ENCODE measurements at places on chromosomes 5 and 9.
A peak's percentile ranks its signal among the peaks of the same experiment; 100 is the strongest.

DNA sequence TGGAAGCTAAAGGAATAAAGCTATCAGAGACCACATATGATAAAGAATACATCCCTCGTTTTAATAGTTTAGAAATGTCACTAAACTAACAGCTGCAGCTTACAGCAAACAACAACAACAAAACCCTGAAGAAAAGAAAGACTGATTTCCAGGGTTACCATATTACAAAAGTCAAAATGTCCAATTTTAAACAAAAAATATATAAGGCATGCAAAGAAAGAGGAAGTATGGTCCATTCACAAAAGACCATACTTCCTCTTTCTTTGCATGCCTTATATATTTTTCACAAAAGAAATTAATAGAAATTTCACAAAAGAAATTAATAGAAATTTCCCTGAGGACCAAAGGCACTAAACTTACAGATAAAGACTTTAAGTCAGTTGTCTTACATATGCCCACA is 354.2 kb downstream of the ARL15 start:
- DNase-seq, result no peak

DNA sequence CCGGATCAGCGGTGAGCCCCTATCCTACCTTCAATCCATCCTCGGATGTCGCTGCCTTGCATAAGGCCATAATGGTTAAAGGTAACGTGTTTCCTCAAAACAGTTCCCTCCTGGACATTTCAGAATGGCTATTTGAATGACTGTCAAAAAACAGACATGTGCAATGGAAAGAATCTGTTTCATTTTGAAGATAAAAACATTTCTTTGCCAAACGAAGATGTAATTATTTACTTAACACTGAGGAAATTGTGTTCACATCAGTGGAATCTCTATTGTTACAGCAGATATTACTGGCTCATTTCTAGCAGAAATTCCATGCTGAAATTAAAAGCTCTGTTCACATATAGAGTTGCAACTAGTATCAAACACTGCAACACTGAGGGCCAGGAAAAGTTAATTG is 7.1 kb downstream of the ANXA1 start:
- no peak for DNase-seq

GRCh38 chr5:127428748-127429147 is 88.7 kb upstream of the PRRC1 start:
- no peak for DNase-seq

DNA sequence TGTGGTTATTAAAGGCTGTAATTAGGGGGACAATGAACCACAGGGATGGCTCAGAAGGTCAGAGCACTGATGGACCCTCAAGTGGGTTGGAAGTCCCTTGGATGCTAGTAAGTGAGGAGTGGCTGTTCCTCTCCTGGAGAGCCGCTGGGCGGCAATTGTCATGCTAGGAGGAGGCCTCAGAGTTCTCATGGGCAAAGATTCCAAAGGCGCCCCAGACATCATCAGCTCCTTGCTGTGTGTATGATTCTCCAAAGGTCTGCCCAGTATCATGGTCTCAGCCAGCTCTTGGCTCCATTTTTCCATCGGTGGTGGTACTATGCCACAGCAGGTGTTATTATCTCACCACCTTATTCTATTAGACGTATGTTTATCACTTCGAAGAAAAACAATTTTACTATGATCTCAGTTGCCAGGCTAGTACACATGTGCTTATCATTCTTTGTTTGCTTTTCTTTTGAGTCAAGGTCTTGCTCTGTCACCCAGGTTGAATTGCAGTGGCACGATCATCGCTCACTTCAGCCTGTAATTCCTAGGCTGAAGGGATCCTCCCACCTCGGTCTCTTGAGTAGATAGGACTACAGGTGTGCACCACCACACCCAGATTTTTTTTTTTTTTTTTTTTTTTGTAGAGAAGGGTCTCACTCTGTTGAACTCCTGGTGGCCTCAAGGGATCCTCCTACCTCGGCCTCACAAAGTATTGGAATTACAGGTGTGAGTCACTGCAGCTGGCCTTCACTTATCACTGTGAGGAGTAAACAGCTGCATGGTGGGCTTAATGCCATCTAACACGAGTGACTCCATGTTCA is 46.8 kb downstream of the EXOSC2 start:
- no peak for DNase-seq

DNA sequence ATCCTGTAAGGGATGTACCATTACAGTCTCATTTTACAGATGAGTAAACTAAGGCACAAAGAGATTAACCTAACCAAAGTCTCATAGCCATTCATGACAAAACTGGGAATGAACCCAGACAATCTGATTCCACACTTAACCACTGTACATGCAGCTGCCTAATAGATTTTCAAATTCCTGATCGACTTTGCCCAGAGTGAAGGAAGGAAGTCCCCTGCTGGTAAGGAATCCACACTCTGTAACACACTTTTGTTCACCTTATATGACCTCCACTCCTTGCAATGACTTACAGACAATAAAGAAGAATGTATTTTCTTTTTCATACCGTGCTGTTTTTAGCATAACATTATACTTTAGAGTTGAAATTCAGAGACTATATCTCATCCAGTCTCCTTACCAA is 31.3 kb upstream of the PLPP6 start:
- peak; percentile 4 for DNase-seq

DNA sequence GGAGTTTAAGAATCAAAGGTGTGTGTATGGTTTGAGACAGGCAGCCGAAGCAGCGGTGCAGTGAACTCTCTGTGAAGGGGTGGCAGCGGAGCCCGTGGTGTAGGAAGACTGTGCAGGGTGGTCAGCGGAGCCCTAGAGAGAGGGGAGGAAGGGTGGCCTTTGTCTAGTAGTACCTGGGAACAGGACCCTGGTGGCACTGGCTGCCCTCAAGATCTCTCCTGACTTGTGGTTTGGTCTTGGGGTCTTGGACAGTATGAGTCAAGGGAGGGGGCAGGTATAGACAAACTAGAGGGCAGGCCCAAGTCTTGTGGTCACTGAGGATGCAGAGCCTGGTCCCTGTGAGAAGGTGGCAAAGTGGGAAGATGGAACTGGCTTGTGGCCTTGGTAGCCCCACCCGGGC is 7.1 kb upstream of the NKX2-5 start:
- no peak for DNase-seq

- DNase-seq, result peak; percentile 6
Measured at GRCh38 chr5:31530541-31531265, 1.2 kb downstream of the DROSHA start.

- no peak for DNase-seq
Measured at GRCh38 chr5:55675119-55675518, 37.0 kb downstream of the SLC38A9 start.

- no peak for DNase-seq
Measured at GRCh38 chr5:27523629-27524028, 485.2 kb upstream of the CDH9 start.

- DNase-seq, result no peak
Measured at GRCh38 chr5:124738681-124739633, 7.5 kb downstream of the ZNF608 start.

DNA sequence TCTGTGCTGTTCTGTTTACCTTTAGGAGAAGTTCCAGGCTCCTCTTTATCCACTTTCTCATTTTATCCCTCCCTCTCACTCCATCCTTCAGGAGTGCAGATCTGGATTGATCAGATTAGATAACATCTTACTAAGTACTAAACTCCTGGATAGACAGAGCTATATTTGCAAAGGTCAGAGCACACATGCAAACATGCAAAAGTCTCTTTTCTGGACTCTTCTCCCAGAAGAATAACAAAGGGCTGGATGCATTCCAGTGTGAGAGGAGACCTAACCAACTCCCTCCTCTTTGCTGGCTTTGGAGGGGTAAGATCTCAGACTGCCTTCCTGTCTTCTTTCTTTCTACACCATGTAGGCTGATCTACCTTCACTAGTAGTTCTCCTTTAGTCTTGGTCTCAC is 21.4 kb downstream of the GARNL3 start:
- DNase-seq, result no peak

- DNase-seq, result peak; percentile 45
Measured at GRCh38 chr5:74594137-74595040, 46.1 kb downstream of the ENC1 start.

DNA sequence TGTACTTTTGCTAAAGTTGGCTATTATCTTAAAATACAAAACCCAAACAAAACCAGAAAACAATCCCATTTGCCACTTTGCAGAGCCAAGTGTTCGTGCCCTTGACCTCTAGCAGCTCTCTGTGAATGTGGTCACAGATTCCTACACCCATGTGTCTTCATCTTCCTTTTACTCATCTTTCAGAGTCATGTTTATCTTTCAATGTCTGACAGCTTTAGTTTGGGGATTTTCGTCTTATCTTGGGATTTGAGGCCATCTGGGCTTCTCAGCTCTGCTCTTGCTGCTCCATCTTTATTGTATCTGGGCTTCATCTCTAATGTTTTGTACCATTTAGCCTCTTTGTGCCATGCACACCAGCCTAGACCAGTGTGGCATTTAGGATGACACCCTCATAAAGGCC is 81.0 kb downstream of the DAPK1 start:
- no peak for DNase-seq

GRCh38 chr5:156407251-156407650 is 80.3 kb downstream of the SGCD start:
- DNase-seq, result no peak

DNA sequence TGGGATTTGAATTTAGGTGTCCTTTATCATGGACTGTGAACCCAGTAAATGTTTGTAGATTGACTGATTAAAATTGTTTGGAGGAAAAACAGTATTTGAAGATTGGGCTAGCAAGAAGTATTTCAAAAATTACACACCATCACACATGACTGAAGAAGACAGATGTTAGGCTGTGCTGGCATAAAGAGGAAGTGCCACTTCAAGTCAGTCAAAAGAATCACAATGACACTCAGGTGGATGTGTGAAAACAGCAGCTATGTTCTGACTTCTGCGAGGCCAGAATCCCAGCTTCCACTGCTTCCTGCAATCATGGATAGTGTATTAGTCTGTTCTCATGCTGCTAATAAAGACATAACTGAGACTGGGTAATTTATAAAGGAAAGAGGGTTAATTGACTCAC is 393.3 kb downstream of the DMRT2 start:
- no peak for DNase-seq

DNA sequence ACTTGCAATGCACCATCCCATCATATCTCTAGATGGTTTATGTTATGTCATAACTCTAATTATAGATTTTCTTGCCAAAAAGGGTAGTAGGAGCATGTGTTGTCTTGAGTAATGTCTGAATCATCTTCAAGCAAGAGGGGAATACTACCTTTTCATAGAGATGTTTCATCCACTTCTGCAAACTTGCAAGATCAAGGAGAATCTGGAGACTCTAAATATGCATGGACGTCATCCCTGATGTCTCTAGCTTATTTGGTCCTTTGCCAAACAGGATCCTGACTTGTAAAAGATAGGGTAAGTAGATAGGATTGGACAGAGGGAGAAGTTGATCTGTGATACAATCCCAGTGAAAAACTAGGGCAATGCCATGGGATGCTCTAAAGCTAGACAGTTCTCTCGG is 246.5 kb downstream of the DMRTA1 start:
- DNase-seq, result no peak

DNA sequence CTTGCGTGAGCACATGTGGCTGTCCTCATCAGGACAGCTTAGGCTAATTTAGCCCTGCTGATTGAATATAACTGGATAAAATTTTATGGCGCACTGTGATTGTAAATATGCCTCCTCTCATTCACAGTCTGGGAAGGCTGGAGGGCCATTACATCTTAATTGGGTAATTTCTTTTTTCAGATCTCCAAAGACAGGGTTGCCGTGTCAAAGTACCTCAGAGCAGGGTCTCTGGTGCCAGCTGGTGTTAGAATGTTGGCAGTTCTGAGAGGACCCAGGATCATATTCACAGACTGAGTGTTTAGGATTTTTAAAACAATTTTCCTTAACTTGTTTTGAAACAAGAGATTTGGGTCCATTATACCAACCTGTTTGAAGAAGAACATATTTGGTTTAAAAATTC is 455.7 kb upstream of the TLE4 start:
- peak; percentile 15 for DNase-seq
